Stimulated activated naive CD4-positive, alpha-beta T cell treated with Interleukin-2 at 50 U/mL for 16 hours (primary cell): ENCODE measurements at places on chromosomes 7 and 10.
A peak's percentile ranks its signal among the peaks of the same experiment; 100 is the strongest.

DNA sequence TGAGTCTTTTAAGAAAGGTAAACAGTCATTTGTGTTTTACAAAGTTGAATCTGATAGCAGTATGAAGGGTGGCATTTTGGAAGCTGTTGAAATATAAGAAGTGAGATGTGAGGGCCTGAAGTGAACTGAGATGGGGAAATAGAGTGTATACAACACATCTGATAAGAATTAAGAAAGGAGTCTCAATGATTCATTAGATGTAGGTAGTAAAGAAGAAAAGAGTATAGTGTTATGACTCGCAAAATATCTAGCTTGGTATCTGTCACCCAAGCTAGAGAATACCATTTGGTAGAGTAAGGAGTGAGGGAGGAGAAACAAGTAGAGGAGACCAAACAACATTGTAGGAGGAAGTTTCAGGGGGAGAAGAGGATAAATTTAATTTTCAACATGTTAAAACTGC is 5.3 kb downstream of the PTPN12 start:
- DNase-seq, result no peak

GRCh38 chr10:76732306-76732705 is 905.3 kb downstream of the KCNMA1 start:
- DNase-seq, result no peak

GRCh38 chr7:36287371-36288241 is 102.1 kb upstream of the ANLN start:
- DNase-seq, result peak; percentile 24

DNA sequence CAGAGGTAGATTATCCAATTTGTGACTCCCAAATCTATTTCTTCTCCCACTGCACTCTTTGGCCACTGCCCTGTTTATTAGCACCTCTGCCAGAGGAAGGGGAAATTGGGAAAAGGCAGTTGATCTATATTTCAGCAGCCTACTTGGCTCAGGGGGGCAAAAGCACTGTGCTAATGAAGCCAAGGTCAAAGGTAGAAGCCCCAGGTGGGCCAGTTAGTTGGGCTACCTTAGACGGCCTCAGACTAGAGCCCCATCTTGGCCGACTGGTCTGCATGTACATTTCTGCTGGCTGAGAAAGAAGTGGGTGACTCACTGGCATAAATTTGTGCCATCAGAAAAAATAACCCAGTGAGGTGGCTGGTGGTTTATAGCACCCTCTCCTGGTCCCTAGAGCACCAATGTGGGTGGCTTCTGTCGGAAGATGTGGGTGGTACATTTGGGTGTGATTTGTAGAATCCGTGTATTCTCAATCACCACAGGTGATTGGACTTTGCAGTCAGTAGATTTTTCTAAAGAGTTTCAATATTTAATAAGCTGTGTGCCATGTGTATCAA is 293.3 kb upstream of the MKI67 start:
- DNase-seq, result no peak

GRCh38 chr10:27235706-27236105 is 4.9 kb downstream of the ACBD5 start:
- DNase-seq, result no peak

- no peak for DNase-seq
These were observed 45.5 kb upstream of the LRRN3 start for GRCh38 chr7:111045449-111045848.

GRCh38 chr10:4704034-4704545 is 121.9 kb upstream of the AKR1E2 start:
- DNase-seq, result no peak

- no peak for DNase-seq
These were observed 43.5 kb downstream of the KMT2C start for GRCh38 chr7:152392254-152392653.

GRCh38 chr10:119602241-119603095 is 5.7 kb upstream of the TIAL1 start:
- DNase-seq, result peak; percentile 7

- no peak for DNase-seq
These were observed 27.1 kb downstream of the FOXK1 start for GRCh38 chr7:4709187-4709586.

- no peak for DNase-seq
These were observed 152.0 kb upstream of the TMEM72 start for GRCh38 chr10:44759122-44759521.

GRCh38 chr10:76353237-76353851 is 921.9 kb downstream of the LRMDA start:
- no peak for DNase-seq

DNA sequence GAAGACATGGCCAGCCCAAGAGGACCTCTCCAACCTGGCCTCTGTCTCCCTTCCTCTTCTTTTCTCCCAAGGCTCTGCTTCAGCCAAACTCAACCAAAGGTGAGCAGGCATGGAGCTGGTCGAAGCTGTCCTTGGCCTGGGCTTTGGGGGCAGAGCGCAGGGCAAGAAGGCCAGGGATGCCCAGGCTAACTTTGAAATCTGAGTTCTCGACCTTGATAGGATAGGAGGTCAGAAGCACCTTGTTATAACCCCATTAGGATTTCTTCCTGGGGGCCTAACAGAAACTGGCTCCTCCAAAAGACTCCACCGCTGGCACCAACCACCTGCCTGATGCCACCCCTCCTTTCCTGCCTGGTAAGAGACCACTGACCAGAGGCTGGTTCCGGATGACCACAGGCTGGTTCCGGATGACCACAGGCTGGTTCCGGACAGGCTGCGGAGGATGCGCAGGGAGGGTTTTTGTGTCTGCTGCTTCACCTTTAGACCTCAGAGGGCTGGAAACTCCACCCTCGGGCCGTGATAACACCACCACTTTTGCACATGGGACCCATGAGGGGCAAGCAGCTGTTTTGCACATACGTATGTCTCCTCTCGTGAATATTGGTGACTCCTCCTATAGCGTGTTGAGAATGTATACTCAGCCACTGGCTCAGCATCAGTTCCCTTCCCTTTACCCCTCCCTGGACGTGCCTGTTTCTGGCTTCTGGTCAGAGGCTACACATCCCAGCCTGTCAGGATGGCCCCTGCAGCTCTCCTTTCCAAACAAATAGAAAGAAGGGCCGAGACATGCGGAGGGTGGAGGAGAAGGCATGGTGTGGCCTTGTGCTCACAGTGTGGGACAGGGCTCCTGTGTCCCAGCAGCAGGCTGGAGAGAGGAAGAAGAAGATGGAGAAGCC is 140.1 kb downstream of the DNAJB6 start:
- no peak for DNase-seq

DNA sequence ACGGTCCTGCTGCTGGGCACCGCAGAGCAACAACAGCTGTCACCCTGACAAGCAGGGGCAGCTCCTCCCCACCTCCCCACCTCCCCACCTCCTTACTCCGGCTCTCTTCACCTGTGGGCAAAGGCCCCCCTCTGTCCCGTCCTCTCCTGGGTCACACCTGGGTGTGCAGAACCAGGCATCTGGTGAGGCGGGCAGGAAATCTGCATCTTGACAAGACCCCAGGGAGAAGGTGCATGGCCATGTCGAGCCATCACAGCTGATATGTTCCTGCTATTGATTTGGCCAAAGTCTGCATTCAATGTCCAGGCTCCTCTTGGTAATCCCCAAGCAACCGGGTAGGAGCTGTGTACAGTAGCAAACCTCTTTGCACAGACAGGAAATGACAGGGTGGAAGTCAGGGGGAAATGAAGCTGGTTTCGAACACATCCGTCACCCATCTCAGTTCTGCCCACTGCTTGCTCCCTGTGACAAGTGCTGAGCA is 554.2 kb downstream of the DNAJB6 start:
- no peak for DNase-seq

- no peak for DNase-seq
These were observed 182.9 kb downstream of the MYOF start for GRCh38 chr10:93299195-93299594.

GRCh38 chr10:3828404-3829155 is 43.6 kb upstream of the KLF6 start:
- DNase-seq, result peak; percentile 57
